Cortex of kidney (tissue), 1 donor: ENCODE measurements at places on chromosomes 2 and 18.

GRCh38 chr2:70748002-70748784, 19.8 kb downstream of the ADD2 start:
- no peak for DNase-seq

DNA sequence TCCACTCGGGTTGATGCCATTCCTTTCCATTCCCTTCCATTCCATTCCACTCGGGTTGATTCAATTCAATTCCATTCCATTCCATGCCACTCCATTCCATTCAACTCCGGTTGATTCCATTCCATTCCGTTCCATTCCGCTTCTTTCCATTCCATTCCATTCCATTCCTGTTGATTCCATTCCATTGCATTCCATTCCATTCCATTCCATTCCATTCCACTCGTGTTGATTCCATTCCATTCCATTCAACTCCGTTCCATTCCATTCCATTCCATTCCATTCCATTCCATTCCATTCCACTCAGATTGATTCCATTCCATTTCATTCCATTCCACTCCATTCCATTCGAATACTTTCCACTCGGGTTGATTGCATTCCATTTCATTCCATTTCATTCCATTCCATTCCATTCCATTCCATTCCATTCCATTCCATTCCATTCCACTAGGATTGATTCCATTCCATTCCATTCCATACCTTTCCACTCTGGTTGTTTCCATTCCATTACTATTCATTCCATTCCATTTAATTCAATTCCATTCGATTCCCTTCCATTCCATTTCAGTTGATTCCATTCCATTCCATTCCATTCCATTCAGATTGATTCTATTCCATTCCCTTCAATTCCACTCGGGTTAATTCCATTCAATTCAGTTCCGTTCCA, 1141.8 kb downstream of the RPIA start:
- DNase-seq: no peak

- no peak for DNase-seq
Observed at GRCh38 chr2:215831296-215831913, 181.9 kb downstream of the MREG start.

- no peak for DNase-seq
Observed at GRCh38 chr2:181952404-181953226, 33.0 kb upstream of the PPP1R1C start.

DNA sequence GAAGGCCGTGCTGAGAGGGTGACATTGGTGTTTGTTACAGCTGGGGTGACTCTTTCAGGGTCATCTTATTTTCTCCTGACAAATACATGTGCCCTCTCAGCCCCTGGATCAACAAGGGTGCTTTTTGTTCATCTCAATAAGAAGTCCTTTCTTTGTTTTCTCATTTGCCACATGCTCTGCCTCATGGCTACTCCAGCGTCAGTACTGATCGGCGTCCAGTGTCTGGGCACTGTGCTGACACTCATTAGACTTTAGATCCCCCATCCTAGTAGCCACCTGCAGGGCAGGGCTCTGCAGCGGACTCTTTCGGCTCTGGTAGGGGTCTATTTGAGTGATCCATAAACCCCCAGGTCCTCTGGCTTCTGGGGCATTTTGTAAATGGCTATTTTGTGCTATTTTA, 38.4 kb downstream of the NPPC start:
- no peak for DNase-seq

DNA sequence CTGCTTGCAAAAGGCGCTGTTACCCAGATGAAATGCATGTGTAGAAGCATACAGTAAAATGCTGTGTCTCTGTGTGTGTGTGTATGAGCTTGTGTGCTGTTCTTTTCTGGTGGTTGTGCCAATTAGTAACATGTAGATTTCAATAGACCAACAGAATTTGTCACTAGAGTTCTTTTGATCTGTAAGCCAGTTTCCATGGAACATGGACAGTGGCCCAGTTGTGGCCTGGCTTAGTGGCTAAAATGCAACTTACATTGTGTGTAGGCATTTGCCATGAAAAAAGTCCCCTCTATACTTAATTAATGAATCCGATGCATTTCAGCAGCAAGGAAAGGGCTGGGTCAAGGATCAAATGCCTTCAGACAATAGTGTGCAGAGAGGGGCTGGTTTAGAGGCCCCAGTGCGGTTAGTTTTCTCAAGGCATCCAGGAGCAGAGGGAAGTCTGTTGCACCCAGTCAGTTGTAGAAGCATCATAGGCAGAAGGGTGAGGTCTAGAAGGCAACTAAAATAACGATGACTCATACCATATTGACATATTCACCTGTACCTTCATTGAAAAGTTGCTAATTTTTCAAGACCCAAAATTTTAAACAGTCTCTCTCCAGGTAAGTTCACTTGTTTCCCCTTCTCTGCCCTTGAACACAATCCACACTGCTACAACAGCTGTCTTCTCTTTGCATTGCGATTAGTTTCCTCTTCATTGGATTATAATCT, 366.9 kb upstream of the SPRED2 start:
- no peak for DNase-seq

GRCh38 chr2:236599059-236599458, 29.4 kb downstream of the ACKR3 start:
- DNase-seq: no peak

- DNase-seq: no peak
Observed at GRCh38 chr2:173929441-173929840, 35.7 kb downstream of the SP3 start.

DNA sequence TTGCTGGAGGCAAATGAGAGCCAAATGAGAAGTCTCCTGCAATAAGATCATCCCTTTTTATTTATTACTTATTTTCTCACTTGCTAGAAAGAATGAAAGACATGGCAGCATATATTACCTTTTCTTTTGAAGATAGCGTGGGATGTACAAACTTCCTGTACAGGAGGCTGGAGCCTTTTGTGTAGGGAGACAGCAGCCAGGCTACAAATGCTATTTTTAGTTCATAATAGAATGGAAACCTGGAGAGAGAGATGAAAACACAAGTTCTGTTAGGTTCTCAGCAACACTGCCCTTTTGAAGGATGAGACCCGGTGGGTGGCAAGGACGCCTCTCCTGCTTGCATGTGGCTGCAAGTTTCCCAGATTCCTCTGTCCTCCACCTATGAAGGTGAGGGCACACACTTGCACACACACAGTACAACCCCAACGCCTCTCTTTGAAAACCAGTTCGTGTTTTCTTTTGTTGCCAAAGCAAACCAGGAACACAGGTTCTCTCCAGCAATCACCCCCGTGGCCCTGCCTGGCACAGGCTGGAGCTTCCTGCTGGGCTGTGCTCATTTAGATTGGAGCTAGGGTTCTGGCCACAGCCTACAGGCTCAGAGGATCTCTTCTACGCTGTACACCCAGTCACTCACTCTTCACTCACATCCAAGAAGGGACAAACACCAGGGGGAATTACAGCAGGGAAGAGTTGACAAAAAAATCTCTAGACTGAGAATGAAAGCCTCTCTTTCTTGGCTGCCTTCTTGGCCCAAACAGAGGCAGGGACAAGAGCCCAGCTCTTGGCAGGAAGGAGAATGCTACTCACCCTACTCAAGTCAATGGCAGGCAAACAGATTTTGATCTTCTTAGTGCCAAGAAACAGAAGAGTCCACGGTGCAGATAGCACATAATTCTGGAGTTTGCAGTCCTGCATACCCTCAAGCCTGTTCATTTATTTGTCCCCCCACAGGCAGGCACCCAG, 55.6 kb downstream of the MRPL35 start:
- DNase-seq: no peak

- no peak for DNase-seq
Observed at GRCh38 chr2:233470011-233470687, 96.4 kb downstream of the USP40 start.

- DNase-seq: no peak
Observed at GRCh38 chr2:58921676-58922075, 680.6 kb upstream of the FANCL start.

- DNase-seq: no peak
Observed at GRCh38 chr2:16117791-16118610, 177.7 kb downstream of the MYCN start.

GRCh38 chr2:171889808-171890207, 4.2 kb downstream of the SLC25A12 start:
- no peak for DNase-seq

- no peak for DNase-seq
Observed at GRCh38 chr2:101291973-101292372, 16.5 kb downstream of the RNF149 start.

DNA sequence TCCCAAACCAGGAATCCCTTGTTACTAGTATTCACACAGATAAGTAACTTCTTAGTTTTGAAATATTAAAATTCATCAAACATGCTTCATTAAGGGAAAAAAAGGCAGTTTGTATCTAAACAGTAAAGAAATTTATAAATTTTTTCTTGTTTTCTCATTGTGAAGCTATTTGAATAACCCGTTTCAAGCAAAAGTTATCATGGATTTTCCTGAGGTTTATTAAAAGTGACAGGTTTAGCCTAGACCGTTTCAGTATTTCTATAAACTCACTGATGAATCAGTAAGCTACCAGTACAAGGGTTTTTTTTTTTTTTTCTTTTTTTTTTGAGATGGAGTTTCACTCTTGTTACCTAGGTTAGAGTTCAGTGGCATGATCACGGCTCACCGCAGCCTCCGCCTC, 20.0 kb downstream of the ZNF532 start:
- DNase-seq: no peak

DNA sequence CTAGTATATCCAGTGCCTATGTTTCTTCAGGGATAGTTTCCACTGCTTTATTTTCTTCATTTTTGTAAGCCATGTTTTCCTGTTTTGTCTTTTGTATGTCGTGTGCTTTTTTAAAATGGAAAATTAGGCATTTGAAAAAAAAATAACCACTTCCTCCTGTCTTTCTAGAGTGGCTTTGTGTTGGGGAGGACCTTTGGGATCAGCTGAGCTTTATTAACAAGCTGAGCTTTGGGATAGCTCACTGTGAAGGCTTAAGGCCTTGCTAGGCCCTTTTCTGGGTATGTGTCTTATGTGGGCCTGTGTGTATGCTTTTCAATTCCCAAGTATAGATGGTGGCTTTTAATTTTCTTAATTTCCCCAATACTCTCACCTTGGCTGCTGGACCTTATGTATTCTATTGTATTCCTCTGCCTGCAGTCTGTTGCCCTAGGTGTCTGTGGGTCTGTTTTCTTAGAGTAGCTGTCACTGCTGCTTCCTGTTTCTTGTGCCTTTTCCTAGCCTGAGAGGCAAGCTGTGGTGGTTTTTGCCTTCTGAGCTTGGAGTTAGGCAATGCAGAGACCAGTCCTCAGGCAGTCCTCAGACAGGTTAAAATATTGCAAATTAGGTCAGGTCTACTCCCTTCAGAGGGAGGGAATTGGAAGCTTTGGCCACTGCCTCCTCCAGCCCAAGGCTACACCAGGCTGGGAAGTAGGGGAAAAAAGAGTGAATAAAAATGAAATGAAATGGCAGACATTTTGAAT, 134.7 kb downstream of the LDLRAD4 start:
- DNase-seq: no peak

DNA sequence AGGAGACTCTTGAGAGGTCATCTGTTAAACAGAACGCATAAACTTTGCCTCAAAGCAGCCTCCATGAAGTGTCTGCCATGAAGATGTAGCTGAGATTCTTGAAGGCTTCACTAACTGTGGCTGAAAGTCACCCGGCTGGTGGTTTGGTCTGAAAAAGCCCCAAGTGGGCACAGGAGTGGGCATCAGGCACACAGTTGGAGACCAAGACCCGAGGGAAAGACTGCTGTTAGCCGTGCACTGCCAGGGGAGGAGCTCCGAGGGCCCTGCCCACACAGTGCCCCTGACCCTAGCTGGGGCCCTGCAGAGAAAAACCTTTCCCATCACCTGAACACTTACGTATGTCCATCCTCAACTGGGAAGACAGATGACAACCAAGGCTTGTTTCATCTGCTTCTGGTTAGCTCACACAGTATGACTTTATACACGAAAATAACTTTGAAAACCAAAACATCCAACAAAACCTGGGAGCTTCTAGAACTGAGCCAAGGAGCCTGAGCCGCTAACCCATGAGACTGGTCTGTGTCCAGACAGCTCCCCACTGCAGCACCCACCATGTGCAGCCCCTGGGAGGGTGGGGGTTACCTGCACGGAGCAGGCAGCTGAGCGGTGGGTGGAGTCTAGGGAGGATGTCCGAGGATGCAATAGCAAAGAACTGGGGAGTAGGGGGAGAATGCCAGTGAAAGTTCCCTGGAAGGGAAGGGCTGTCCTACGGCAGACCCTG, 15.4 kb downstream of the HJURP start:
- no peak for DNase-seq

GRCh38 chr18:41297740-41298139, 657.3 kb upstream of the PIK3C3 start:
- DNase-seq: no peak

- no peak for DNase-seq
Observed at GRCh38 chr18:2570772-2571199, 519 bp downstream of the METTL4 start.

- DNase-seq: no peak
Observed at GRCh38 chr2:112793449-112793978, 9.2 kb upstream of the IL1A start.

- no peak for DNase-seq
Observed at GRCh38 chr2:205129531-205129930, 552.8 kb upstream of the NRP2 start.

DNA sequence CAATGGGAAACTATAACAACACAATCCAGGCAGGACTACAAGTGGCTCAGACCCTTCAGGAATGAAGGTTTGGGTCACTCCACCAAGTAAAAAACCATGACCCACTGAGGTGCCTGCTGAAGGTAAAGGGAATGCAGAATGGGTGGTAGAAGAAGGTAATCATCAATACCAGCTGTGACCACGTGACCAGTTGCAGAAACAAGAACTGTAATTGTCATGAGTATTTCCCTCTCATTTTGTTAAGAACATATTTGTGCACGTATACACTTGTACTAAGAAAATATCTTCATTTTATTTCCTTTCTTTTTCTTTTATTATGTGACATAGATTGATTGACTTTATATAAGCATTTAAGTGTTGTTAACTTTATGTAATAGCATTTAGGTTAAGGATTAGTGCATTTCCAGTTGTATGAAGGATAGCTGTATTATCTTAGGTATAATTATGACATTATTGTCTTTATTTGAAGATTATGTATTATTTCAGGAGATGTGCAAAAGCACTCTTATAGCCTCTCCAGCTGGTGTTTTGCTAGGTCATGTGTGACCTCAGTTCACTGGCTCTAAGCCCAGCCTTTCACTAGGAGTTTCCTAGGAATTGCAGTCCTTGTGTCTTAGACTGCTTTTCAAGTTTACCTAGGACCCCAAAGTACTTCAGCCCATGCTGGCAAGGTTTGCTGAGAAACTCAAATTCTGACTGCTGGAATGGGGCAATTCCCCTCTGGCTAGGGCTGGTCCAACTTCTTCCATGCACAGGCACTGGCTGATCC, 125.7 kb upstream of the DPP10 start:
- DNase-seq: no peak

- DNase-seq: no peak
Observed at GRCh38 chr2:120269076-120269744, 16.6 kb downstream of the RALB start.

DNA sequence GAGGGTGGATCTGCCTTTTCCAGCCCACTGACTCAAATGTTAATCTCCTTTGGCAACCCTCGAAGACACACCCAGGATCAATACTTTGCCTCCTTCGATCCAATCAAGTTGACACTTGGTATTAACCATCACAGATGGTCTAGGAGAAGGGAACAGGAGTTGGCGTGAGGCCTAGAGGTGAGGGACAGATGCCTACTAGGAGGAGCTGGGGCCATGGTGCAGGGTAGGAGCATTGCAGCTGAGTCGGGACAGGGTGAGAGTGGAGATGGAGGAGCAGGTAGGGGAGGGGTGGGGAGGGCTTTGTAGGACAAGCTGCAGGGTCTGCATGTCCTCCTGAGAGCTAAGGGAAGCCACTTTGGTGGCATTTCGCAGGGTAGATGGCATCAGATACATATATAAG, 140.0 kb downstream of the VAPA start:
- no peak for DNase-seq

- DNase-seq: no peak
Observed at GRCh38 chr2:85998071-85998991, 107.4 kb downstream of the POLR1A start.
